ENCODE measurements at places on chromosomes 3 and 15.

GRCh38 chr15:101675796-101676582, 23.8 kb upstream of the TM2D3 start:
- no peak for DNase-seq

DNA sequence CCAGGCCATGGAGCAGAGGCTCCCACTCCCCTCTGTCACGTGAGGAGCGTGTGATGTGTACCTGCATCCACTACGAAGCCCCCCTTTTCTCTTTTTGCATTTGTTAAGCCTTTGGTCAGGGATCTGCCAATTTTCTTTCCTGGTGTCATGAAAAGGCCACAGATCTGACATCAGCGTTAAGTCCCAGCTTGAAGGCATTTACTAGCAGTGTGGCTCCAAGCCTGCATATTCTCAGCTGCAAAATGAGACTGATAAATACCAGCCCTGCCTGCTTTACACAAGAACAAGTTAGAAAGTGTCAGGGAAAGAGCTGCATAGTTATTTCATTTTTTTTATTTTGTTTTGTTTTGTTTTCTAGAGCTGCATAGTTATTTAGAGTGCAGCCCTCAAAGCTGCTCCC, 2.3 kb upstream of the ANKRD63 start:
- no peak for DNase-seq

GRCh38 chr3:194826594-194826993, 140.9 kb downstream of the FAM43A start:
- no peak for DNase-seq

- DNase-seq, result no peak
Observed at GRCh38 chr3:140250945-140251344, 316.0 kb downstream of the CLSTN2 start.

DNA sequence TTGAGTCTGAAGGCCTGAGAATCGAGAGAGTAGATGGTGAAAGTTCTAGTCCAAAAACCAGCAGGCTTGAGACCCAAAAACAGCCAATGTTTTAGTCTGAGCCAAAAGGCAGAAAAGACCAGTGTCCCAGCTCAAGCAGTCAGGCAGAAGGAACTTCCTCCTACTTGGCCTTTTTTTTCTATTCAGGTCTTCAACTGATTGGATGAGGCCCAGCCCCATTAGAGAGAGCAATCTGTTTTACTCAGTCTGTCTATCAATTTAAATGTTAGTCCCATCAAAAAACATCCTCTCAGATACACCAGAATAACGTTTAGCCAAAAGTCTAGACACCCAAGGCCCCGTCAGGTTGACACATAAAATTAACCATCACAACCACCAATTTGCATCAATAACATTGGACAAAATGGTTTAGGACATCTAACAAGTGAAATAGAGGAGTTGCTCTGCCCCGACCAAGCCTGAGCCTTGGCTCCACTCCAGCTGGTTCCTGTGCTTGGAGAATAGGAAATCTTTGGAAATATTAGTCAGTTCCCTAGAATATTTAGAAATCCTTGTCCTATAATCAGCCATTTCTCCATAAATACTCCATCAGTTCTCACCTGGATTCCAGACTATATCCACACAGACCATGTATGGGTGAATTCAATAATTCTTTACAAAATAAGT, 51.4 kb upstream of the LIPC start:
- no peak for DNase-seq

DNA sequence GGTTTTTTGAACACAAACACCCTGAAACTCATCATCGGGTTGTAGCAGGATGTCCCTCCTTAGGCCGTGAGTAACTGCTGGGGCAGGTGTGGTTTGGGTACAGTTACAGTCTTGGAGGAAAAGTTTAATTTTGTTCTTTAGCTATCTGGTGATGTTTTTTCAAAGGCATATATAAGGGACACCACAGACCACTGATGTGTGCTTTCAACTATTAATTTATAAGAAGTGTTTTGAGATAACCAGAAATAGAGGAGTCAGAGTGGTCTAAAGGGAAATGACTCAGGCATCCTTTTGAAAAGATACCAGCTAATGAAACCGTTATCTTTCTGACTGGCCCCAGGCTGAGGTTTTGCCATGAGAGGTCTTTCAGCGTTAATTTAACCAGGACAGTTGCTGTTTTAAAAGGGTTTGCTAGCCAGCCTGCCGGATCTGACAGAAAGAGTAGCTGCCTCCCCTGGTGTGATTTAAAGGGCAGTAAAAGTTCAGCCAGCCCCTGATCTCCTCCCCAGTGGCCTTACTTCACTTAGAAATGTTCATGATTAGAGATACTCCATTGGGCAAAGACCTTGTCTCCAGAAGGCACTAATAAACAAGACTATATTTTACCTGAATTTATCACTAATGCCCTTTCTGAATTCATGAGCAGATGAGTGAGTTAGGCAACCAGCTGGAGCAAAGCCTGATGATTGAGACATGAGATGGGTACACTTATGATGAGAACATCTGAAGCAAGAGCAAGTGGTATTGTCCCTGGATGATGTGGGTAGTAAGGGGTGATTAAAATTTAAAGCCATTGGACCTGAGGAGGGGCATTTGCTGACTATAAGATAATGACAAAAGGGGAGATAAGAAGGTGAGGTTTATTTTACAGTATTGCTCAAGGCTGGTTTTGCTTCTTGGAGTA, 482.5 kb upstream of the TBL1XR1 start:
- peak; percentile 12 for DNase-seq

- DNase-seq, result no peak
Observed at GRCh38 chr3:133394561-133395311, 5.1 kb upstream of the BFSP2 start.

DNA sequence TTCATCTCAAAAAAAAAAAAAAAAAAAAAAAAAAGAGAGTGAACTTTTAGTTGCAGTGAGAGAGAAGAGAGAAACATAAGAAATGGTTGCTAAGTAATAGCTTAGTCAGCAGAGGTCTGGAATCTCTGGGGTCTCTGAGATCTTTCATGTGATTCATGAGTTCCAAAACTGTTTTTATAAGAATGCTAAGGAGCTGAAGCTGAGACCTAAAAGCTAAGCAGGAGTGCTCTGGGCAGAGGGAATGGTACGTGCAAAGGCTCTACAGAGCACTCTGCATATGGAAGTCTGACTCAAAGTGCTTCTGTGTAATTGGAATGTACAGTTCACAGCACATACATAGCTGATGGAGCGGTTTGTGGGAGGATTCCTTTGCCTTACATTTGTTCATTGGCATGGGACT, 66.3 kb upstream of the LRIG1 start:
- no peak for DNase-seq

DNA sequence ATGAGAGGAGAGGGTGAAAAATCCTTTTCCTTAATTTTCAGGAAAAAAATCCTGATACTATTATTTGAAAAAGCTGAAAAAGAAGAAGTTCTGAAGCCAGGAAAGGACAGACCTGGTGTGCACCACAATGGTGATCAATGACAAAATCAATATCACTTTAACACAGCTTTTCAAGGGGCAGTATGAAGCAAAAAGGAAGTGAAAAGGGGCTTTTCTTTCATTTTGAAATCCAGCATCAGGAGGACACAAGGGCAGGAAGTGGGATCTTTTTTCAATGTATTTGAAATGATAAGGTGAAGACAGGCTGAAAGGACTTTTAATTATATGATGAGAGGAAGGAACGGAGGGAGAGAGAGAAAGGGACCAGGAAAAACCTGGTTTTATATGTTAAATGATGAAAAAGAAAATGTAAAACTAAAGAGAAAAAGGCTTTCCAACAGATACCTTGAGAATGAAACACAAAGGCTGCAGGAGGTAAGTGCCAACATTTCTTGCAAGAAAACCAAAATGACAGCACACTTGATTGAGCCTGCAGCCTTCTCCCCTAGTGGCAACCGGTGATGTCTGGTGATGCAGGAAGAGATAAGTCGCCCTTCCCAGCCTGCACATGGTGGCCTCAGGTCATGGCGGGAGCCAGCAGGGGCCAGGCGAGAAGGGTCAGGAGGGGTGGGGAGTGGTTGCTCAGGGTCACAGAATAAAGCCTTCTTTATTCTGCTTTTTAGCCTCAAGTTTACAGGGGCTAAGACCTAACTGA, 236.7 kb upstream of the WNT5A start:
- DNase-seq, result no peak

DNA sequence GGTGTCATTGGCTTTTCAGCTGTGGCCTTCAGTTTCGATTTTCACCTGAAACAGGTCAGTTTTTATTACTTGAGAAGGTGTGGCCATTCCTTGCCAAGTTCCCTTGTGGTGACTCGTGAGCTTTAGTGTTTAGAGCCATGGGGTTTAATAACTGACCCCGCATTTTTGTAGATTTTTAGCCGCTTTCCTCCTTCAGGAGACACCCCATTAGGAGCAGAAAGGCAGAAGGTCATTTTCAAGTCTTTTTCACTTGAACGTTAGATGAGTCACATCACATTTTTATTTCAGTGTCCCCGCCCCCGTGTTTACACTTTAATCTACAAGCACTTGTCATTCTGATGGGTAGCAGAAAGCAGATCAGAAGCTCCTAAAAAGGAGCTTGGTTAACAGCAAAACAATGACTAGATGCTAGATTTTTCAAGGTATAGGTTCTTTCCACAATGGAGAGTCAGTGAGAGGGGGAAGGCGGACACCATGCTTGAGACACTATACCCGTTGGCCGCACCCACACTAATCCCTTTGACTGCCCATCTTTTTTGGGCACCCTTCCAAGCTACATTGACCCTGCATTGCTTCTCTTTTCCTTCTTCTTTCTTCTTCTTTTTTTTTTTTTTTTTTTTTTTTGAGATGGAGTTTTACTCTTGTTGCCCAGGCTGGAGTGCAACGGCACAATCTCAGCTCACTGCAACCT, 132.7 kb downstream of the GHSR start:
- no peak for DNase-seq

GRCh38 chr3:109252641-109253040, 63.7 kb downstream of the DPPA2 start:
- no peak for DNase-seq

DNA sequence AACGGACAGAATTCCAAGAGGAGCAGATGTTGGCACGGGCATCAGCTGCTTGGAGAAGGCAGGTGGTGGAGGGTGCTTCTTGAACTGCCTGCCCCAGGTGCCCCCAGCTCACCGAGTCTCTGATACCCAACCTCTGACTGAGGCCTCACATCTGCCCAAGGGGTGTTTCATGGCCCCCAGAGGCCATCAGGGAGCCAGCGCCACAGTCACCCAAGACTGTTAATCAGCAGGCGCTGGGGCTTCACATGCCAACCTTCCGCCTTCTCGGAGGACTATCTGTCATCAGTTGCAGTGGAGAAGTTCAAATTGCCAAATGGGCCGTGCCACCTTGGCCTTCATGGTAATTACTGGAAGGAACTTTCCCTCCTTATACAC, 61.9 kb upstream of the SLC6A1 start:
- no peak for DNase-seq

DNA sequence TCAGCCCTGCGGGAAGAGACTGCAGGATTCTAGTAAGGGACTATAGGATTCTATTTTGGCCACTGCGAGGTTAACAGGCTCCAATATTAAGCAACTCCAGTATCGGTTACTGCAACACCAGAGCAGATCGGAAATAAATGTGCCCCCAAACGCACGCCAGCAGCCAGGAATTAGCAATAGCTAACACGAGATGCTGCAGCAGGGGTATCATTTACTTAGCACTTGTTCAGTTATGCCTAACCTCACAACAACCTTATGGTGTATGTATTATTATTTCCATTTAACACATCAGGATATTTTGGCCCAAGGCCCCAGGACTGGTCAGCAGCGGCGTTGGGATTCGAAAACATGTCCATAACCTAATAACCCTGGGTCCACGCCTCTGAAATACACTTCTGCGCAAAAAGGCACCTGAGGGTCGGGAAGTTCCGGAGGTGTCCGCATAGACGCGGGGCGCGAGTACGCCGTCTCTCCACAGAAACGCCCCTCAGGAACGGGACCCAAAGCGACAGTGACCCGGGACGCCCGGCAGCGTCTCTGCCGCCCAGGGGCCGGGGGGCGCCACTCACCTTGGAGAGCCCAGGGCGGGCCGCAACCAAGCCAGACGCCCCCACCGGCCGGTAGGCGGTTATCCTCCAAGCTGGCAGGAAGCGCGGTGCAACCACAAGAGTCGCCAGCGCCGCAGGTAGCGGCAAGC, 681 bp downstream of the PIK3CB start:
- peak; percentile 10 for DNase-seq

GRCh38 chr3:10357592-10358308, 36.8 kb upstream of the SEC13 start:
- DNase-seq, result no peak

DNA sequence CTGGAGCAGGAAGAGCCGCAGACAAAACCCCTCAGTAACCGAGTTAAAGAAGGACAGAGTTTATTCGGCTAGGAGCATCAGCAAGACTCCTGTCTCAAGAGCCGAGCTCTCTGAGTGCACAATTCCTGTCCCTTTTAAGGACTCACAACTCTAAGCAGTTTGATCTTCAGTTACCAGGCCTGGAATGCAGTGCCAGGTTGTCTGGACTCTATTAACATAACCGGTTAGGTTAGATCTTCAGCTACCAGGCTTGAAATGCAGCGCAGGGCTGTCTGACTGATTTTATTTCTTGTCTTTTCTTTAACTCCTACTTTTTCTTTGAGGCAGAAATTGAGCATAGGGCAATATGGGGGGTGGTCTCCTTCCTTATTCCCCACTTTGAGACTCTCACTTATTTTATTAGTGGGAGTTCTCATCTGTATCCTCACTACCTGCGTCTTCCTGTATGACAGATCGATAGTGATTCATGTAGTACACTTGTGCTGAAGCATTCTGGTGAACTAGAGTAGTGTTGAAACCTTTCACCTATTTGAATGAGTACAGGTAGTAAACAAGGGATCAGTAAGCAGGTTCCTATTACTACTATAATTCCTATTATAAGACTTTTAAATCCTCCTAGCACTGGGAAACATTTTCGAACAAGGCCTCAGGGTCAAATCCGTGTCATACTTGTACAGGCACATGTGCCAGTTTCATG, 325.0 kb downstream of the CGGBP1 start:
- no peak for DNase-seq

- no peak for DNase-seq
Observed at GRCh38 chr3:59775106-59775505, 725.3 kb upstream of the CFAP20DC start.

DNA sequence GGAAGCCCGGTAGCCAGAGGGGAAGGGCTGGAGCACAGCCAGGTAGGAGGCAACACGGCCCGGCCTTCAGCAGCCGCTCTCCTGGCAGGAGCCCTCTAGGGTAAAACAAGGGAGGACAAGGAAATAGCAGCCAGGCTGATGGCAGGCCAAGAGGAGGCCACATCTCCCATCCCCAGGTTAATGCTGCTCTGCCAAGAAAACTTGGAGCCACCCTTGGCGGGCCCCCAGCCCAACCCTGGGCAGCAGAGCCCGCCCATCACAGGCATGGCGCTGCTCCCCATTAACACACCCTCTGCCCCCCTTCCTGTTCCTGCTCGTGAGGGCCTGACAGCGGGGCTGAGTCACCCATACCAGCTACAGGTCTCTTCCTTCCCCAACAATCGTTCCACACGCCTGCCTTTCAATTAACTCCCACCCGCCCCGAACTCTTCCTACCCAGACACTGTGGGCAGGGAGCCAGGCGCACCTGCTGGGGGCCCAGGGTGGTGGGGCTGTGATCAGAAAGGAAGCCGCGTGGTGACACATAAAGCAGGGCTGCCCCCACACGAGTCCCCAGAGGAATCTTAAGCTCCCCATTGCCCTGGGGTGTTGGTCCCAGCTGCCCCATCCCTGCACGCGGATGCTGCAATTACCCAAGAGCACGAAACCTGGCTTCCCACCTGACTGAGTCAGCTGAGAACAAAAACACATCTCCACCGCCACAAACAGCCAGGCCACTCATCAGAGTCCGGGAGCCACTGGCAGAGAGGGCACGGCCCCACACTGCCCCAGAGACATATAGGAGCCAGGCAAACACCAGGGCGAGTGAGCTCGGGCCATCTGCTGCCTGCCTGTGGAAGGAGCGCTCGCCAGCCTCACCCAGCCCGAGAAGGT, at the start of gene C15orf62:
Gene C15orf62, plus strand, starts transcription at position 707 of the 873 bp plus-strand sequence. CDS start 516 bp downstream, outside the sequence.
- peak; percentile 80 for DNase-seq

All from stimulated activated CD8-positive, alpha-beta memory T cell treated with anti-CD3 and anti-CD28 coated beads, Interleukin-7, amount 100 ng/mL, for 4 hours (primary cell).